Stimulated activated CD4-positive, alpha-beta T cell treated with anti-CD3 and anti-CD28 coated beads, Interleukin-15, amount 100 ng/mL, for 1 hour (primary cell): ENCODE measurements at places on chromosomes 6 and 20.

DNA sequence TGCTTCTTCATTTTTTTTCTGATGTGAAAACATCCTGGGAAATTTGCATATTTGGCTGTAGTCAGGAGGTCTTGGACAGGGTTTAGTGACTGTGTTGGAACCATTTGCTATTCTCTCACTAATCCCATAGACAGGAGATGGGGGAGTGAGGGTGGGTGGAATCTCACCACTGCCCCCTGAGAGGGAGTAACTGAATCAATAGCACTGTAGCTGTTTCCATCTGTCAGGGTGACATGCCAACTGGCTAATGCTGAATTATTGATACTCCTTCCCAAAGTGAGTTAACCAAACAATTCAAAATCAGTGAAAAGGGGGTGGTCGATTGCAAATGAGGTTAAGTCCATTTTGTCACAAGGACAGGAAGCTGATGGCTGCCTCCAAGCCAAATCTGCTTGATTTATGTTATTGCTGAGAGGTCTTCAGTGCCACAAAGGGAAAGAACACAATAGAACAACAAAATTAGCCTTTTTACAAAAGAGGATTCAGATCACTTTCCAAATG, 55.1 kb upstream of the B3GAT2 start:
- DNase-seq: no peak

DNA sequence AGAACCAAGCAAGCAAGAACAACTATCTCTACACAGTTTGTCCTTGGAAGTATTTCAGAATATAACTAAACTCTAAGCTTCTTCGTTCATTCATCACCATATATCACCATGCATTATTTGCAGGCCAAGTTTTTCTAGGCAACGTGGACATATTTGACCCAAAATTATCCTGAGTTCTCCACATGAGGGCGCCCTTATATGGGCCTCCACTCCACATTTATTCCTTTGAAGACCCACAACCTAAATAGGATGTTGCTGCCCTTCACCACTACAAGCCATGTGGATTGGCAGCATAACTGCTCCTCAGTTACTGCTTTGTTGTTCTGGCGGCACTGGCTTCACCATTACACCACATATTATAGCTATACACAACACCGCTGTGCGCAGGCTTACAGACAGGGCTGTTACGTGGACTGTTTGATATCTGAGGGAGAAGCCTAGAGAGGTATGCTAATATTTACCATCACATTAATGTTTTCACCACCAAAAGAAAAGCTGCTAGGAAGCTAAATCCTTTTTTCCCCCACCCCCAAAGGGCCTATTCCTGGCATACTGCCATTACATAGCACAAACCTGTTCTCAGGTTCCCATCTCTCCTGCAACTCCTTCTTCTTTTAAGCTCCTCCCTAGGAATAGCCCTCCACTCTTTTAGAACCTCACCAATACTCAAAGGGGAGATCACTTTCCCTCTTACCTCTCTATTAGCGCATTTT, 411.7 kb downstream of the C6orf118 start:
- DNase-seq: no peak

GRCh38 chr20:36313476-36313875, 7.3 kb downstream of the DLGAP4 start:
- no peak for DNase-seq

DNA sequence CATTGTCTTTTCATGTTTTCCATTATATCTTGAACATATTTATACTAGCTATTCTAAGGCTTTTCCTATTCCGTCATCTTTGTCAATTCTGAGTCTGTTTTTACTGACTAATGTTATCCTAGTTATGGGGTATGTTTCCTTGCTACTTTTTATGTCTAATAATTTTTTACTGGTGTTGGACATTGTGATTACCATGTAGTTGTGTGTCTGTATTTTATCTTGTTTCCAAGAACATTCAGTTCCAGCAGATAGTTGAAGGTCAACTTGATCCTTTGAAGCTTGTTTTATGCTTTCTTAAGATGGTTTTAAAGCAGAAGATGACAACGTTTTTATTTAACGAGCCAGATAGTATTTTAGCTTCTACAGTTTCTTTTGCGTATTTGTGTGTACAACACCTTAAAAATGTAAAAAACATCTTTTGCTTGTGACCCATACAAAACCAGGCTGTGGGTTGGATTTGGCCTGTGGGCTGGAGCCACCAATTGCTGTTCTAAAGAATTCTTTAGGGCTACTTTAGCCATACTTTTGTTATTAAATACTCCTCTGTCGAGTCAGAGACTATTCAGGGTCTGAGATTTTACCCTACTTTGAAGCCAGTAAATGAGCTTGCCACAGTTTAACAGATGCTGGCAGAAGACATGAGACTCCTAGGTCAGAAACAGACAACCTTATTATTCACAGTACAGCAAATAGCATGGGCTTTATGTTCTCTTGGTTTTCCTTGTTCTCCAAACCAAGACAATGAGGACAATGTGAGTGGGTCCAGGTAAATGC, 38.7 kb upstream of the REV3L start:
- DNase-seq: no peak

GRCh38 chr20:17504066-17504897, 26.9 kb downstream of the BFSP1 start:
- DNase-seq: no peak

GRCh38 chr6:122861594-122861993, 72.5 kb downstream of the SMPDL3A start:
- no peak for DNase-seq

DNA sequence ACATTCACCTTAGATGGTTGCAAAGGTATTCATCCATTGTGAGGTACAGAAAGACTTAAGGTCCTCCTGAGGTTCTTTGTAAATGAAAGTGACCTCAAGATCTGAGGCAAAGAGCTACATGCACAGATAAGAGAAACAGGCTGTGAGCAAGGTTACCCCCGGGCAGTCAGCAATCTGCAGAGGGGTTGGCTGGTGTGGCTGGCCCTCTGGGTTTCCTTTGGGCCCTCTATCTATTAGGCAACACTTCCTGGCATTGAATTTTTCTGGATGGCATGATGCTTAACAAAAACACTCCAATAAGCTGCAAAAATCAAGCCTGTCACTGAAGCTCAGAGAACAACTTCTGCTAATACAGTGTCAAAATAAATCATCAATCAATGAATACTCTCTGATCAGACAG, 48.9 kb upstream of the RALGAPA2 start:
- DNase-seq: no peak

DNA sequence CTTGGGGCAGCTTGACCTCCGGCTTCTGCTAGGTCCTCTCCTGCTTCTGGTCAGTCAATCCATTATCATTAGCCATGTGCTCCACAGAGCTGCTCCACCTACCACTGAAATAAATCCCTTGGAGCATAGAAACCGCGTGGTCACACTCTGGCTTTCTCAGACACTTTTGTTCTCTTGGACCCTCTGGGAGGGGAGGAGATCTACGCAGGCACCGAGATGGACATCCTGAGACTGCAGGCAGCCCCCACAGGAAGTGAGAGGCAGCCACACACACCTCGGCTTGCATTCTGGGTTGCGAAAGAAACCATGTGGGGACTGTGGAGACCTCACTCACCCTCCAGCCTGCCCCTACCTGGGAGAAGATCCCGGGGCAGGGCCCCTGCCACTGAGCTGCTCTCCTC, 79.5 kb downstream of the FYN start:
- no peak for DNase-seq

GRCh38 chr6:125008957-125009356, 46.7 kb downstream of the RNF217 start:
- no peak for DNase-seq

DNA sequence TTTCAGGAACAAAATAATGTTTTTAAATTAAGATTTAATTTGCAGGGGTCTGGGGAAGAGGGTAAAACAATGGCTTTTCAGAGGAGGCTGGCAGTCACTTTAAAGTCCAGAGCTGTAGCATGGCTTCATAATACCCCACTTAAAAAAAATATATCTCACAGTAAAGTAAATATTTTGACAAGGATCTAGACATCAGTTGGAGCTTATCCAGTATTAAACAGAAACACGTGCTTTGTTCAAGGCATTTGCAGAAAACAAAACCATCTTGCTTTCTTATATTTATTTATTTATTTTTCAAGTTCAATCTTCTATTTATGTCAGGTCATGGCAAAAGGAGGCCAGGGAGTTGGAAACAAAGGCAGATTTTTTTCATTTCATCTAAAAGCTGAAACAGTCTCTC, 53.3 kb upstream of the PRL start:
- no peak for DNase-seq

DNA sequence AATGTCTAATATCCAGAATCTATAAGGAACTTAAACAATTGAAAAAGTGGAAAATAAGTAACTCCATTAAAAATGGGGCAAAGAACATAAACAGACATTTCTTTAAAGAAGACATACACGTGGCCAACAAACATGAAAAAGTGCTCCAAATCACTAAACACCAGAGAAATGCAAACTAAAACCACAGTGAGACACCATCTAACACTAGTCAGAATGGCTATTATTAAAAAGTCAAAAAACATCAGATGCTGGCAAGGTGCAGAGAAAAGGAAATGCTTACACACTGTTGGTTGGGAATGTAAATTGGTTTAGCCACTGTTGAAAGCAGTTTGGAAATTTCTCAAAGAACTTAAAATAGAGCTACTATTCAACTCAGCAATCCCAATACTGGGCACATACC, 169.2 kb upstream of the MANEA start:
- no peak for DNase-seq

DNA sequence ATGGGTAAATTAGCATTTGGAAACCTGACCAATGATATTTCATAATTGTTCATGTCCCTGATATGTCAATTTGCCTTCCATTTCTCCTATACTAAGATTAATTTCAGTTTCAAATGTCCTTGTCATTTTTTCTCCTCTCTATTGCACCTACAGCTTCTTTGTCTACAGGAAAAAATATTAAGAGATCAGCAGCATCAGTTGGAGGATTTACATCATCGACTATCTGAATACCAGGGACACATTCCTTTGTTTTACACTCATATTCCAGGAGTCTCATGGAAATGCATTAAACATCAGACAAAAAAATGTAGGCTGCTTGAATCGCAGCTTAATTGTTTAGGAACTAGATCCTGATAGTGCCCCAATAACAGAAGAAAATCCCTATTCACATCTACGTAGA, 188.2 kb downstream of the PRKN start:
- DNase-seq: no peak

DNA sequence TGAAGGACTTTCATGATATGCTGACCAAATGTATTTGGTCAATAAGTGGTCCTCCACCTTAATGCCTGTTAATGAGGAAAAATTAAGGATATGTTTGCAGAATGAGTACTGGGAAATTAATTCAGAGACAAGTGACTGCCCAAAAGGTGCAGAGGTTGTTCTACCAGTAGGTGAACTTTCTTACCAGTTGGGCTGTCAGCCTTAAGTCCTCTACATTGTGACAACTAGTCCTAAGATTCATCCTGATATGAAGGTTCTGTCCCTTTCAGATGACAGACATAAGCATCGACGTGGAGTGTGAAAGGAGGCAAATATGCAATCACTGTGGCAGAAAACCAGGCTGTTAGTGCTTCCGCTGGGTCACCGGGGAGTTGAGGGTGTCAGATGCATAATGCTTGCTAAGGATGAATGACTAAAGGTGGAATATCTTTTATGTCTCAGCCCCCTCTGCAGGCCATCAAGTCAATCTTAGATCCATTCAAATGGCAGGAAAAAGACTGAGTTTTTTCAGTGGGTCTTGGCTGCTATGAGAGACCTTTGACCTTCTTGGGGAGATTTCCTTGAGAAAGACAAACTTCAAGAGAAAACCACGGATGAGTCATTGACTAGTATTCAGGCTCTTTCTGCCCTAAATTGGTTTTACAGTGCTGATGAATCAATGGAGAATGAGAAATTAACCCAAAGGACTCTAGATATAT, 226.0 kb downstream of the TPBG start:
- no peak for DNase-seq

DNA sequence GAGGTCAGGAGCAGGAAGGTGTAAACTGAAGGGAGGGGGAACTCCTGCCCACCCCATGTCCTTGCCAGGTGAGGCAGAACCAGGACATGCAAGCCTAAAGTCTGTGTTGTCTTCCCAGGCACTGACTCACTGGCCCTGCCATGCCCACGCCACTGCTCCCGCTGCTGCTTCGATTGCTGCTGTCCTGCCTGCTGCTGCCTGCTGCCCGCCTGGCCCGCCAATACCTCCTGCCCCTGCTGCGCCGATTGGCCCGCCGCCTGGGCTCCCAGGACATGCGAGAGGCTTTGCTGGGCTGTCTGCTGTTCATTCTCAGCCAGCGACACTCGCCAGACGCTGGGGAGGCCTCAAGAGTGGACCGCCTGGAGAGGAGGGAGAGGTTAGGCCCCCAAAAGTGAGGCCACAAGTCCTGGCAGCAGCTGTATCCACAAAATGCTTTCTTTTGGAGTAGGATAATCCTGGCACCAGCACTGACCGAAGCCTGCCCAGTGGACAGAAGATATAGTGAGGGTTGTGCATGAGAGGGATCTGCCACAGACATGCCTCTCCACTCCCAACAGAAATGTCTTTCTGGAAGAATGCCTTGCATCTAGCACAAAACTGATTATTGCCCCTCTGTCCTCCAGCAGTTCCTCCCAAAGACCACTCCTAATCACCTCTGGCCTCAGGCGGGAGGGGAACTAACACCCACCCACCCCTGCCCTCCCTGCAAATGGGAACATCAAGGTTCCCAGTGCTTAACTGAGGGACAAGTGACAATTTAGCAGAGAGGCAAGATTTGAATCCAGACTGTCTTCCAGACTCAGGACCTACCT, 812 bp downstream of the MYMX start:
- no peak for DNase-seq

DNA sequence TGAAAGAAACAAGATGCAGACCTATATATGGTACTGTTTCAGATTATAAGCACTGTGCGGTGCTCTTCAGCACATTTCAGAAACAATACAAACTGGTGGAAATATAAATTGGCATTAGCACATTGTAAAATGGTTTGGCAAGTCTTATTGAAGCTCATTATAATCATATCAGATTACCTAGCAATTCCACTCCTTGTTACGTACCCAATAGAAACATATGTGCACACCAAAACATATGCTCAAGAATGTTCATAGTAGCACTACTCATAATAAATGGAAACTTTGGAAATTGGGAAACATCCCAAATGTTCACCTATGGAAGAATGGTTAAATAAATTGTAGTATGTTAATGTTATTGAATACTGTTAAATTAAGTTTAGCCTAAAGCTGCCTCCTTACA, 54.9 kb upstream of the PLEKHG1 start:
- DNase-seq: no peak

DNA sequence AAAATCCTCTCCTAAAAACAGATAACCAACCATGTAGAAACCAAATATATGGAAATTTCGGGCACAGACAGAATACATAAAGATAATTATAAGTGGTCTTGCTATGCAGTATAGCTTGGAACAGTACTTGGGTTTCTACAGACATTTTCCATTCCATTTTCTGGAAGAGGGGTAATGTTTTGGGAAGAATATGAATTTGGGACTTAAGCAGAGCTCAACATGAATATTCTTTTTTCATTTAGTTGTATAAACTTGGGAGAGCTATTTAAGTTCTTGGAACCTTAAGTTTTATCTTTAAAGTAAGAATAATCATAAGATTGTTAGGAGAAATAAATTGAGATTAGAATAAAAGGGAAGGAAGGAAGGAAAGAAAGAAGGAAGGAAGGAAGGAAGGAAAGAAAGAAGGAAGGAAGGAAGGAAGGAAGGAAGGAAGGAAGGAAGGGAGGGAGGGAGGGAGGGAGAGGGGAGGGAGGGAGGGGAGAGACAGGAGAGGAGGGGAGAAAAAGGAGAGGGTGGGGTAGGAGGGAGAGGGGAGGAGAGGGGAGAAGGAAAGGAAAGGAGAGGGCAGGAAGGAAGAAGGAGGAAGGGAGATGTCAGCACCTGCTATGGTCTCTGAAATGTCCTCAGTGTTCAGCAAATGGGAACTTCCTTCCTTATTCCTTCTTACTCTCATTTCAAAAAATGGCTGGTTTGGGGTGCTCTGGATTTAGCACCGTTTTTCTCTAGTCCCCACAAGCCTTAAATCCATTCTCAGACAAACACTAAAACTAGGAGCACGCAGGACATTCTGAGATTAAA, 248.3 kb downstream of the LY86 start:
- no peak for DNase-seq
